T-helper 2 cell (primary cell): ENCODE measurements at places on chromosomes 12 and 14.

- DNase-seq: peak; percentile 57
These were observed 23.6 kb downstream of the HSP90AA1 start for GRCh38 chr14:102063109-102063807.

GRCh38 chr14:42391146-42391834 lies 784.6 kb downstream of the LRFN5 start:
- DNase-seq: no peak

GRCh38 chr12:124036657-124037109 lies 63.7 kb downstream of the ZNF664 start:
- DNase-seq: peak; percentile 12

DNA sequence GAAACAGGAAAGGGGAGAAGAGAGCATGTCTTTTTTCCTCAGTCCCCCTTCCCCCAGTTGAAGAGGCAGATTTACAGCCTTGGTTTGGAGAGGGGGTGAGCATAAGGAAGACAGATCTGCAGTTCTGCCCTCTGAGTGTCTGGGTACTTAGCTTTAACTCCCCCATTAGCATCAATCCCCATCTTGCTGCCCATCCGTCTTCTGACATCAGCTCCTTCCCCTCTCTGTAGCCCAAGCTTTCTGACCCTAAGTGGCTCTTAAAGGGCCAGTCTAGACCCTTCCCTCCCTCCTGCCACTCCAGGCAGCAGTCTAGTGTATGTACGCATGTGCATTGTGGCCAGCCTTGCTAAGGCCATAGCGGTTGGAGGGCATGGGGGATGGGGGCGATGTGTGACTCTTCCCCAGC lies 7.3 kb downstream of the GPR84 start:
- DNase-seq: no peak

GRCh38 chr12:3228552-3228951 lies 151.4 kb downstream of the TSPAN9 start:
- DNase-seq: no peak

GRCh38 chr12:7129287-7129871 lies 690 bp upstream of the RBP5 start:
- DNase-seq: no peak

- DNase-seq: peak; percentile 75
These were observed 10.6 kb downstream of the DDX54 start for GRCh38 chr12:113174461-113175384.

GRCh38 chr14:21211509-21211908 lies 55.6 kb upstream of the OR5AU1 start:
- DNase-seq: no peak

- DNase-seq: no peak
These were observed 32.3 kb downstream of the DRAM1 start for GRCh38 chr12:101909646-101910045.

GRCh38 chr12:98873776-98874175 lies 228.7 kb downstream of the APAF1 start:
- no peak for DNase-seq

DNA sequence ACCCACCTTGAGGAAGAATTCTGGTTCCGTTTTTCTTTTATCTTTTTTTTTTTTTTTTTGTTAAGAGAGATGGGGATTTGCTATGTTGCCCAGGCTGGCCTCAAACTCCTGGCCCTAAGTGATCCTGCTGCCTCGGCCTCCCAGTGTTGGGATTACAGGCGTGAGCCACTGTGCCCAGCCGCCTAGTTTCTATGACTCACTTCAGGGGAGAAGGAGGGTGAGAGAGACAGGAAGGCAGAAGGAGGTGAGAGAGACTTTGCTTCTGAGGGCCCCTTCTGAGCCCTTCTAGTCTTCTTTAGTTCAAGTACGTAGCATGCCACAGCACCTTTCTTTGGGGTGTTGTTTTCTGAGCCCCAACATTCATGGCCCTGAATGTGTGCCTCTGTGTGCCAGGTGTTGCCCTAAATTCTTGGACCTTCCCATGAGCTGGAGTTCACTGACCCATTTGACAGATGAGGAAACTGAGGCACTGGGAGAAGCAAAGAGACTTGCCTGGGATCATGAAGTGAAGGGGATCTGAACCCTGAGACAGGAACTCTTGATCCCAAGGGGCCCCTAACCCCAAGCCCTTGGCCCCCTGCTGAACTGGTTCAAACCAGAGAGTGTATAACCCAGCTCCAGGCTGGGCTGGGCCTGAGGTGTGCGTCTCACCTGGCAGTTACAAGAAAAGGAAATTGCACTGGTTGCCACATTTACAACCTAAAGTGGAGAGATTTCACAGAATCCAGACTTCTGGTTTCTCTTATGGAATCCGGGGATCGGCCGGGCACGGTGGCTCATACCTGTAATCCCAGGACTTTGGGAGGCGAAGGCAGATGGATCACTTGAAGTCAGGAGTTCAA lies 20.8 kb downstream of the SH2B3 start:
- DNase-seq: peak; percentile 52

DNA sequence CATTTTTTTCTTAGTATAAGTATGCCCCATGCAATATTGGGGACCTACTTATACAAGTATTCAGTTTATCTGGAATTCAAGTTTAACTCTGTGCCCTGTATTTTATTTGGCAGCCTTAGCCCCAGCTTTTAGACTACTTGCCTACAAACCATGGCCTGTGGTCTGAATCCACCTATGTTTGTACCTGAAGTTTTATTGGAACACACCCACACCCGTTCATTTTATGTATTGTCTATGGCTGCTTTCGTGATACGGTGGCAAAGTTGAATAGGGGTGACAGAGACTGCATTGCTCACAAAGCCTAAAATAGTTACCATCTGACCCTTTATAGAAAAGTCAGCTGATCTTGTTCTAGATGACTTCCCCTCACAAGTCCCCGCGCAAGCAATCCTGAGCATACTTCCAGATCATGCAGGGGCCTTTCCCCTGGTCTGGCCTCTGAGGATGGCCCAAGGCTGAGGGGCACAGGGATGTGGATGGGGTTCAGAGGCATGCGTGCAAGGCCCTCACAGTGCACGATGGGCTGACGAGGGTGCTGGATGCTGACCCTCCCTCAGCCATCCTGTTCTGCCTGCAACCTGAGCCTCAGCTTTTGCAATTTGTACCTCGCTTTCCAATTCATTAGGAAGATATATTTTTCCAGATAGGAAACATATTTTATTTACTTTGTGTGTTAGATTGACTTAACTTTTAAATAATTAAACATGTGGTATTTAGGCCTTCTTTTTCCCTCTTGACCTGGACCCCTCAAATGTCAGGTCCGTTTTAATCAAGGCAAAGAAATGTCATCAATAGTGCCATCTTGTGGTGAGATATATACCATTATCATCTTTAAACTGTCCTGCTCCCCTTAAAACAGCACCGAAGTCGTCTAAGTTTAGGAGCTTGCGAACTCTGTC lies 527.3 kb upstream of the CCDC196 start:
- no peak for DNase-seq

- no peak for DNase-seq
These were observed 6.4 kb downstream of the APOLD1 start for GRCh38 chr12:12791756-12792369.

DNA sequence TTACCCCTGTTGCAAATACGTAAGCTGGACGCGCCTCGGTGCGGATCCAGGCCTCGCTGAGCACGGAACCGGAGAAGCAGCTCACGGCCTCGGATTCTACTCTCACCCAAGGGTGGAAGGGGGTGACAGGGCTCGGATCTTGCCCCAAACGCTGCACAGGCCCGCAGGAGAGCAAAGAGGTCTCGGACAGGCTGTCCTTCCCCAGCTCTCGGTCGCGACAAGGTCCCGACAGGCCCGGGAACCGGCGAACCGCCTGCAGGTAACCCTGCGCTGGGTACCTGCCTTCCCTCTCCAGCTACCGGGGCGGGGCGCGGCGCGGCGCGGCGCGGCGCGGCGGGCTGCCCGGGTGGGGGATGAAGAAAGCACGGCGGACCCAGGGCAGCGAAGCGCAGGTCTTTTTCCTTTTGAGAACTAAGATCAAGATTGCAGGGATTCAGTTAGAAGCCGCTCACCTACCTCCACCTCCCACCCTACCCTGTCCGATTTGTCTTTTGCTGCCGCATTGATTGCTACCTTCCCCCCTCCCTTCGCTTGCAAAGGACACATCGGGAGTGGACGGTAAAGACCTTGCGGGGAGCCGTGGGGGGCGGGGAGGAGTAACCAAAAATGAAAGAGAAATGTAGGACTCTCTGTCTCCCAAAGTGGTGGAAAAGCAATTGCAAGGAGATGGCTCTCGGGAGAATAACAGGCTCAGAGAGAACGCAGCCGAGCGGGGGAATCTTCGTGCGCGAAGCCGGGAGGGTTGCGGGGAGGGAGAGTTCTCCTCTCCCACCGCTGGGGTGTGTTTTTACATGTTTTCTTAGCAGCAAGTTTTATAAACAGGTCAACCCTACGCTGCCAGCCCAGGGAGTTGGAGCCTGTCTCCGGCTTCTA lies 8.4 kb upstream of the TBX3 start:
- DNase-seq: no peak

DNA sequence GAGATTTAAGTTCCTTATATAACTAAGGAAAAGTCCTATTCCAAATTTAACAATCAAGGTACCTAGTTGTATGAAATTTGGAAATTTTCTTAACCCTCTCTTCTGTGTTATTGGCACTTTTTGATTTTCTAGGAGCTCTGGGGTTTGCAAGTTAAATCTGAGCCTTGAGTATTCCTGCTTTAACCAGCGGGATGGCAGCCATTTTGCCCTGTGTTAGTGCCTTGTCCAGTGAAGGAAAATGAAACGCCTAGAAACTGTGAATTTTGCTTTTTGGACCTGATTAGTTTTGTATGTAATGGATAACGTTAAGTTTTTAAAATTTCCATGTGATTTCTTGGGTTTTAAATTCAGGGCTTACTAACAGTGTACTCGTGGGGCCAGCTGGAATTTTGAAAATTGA lies 45.1 kb downstream of the DIP2B start:
- no peak for DNase-seq

- DNase-seq: no peak
These were observed 108.6 kb downstream of the SAMD4A start for GRCh38 chr14:54675236-54676128.

DNA sequence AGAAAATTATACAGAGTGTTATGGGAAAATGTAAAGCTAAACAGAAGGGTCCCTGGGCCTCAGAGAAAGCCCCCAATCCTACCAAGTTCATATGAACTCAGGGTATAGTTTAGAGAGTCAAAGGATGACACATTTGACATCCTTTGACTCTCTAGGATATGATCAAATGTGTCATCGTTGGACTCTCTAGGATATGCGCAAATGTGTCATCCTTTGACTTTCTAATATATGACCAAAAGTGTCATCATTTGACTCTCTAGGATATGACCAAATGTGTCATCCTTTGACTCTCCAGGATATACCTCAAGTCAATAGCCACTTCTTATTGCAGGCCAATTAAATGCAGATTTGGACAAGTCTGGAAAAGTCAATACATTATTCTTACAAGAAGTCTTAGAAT lies 204.8 kb upstream of the IGF1 start:
- DNase-seq: no peak

GRCh38 chr14:92702441-92702918 lies 45.9 kb downstream of the LGMN start:
- DNase-seq: no peak

DNA sequence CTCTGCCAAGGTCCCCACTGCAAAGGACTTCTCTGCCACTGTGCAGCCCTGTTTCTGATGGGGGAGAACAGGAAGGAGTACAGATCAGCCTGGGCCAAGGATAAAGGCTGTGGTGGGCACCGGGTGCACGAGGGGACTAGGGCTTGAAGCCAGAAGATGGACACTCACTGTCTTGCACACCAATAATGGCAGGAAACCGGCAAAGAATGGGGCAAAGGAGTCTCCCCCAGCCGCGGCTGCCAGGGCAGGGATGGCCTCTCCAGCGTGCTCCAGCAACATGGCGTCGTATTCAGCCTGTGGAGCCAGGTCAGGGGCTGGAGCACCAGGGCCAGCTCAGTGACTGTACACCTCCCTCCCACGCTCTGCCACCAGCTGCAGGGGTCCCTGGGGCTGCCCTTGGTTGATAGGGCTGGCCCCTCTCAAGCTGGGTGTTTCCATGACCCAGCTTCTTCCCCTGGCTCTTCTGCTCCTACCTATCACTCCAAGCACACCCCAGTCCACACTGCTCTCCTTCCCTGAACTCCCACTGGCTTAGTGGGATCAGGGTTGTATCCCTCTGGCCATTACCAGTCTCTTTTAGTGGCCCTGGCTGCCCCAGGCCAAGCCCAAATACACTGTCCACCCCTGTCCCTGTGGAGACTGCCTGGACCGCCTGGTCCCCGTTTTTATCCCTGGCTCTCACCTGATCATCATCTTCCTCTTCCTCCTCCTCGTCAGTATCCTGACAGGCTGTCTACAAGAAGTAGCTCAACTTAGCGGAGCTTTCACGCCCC lies 6.3 kb downstream of the IPO4 start:
- no peak for DNase-seq

DNA sequence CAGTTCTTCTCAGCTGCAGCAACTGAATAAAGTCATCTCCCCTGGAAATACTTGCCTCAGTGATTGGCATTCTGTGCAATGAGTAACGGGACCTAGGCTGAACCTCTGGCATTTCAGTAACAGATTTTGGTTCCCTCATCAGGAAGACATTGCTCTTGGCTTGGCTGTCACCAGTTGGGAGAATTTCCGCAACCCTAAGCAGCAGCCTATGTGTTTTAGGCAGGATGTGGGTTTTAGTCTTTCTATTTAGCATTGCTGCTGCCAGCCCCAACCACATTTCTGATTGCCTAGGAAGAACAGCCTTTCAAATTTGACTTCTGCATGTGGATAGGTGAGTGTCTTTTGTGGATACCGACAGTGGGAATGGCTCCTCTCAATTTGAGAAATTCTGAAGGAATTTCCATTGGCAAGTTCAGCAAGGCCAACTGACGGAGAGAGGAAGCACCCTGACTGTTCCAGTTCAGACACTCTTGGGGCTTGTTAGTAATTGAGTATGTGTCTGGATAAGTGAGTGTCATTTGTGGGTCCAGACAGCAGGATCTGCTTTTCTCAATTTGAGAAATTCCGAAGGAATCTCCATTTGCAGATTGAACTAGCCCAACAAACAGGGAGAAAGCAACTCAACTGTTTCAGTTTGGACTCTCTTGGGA lies 19.0 kb upstream of the CLEC2A start:
- DNase-seq: no peak
